Astrocyte of the hippocampus (primary cell): ENCODE measurements at places on chromosomes 6 and 20.

- DNase-seq: no peak
Measured at GRCh38 chr20:17928211-17928611, 40.4 kb downstream of the SNX5 start.

DNA sequence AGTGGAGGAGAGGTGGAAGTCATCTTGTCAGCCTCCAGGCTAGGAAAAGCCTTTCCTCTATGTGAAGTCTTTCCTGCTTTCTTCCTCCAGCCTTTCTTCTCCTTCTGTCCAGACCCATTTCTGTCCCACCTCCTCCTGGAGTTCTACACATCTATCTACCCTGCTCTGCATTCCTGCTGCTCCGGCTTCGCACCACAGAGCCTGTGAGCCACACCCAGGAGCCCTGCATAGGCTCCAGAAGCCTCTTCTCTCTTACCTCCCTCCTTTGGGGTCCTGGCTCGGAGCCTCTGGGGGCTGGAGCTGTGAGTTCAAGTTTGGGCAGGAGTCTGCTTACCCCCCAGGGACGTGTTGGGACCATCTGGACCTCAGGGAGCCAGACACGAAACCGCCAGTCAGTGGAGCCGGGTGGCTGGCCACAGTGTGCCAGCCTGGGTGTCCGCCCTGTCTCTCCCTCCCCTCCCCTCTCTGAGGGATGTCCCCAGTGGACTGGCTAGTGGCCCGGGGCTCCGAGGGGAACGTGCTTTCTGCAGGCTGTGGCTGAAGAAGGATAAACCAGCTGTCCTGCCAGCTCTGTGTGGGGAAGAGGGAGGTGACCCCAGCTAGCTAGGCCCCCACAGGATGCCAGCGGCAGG is 99.2 kb downstream of the VEGFA start:
- no peak for DNase-seq

- peak; percentile 89 for DNase-seq
Measured at GRCh38 chr6:52570291-52570700, 6.6 kb downstream of the TRAM2 start.

GRCh38 chr20:5945963-5946362 is 4.4 kb downstream of the TRMT6 start:
- peak; percentile 7 for DNase-seq

DNA sequence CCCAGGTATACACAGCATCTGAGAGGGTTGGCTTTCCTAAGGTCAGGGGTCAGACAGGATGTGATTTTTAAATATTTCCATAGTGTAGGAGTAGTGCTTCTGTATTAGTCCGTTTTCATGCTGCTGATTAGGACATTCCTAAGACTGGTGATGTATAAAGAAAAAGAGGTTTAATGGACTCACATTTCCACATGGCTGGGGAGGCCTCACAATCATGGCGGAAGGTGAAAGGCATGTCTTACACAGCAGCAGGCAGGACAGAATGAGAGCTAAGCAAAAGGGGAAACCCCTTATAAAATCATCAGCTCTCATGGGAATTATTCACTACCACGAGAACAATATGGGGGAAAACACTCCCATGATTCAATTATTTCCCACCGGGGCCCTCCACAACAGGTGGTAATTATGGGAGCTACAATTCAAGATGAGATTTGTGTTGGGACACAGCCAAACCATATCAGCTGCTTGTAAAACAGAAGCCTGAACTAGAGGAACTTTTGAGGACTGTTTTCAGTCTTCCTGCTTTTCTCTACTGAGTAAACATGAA is 91.0 kb upstream of the MEI4 start:
- peak; percentile 1 for DNase-seq

DNA sequence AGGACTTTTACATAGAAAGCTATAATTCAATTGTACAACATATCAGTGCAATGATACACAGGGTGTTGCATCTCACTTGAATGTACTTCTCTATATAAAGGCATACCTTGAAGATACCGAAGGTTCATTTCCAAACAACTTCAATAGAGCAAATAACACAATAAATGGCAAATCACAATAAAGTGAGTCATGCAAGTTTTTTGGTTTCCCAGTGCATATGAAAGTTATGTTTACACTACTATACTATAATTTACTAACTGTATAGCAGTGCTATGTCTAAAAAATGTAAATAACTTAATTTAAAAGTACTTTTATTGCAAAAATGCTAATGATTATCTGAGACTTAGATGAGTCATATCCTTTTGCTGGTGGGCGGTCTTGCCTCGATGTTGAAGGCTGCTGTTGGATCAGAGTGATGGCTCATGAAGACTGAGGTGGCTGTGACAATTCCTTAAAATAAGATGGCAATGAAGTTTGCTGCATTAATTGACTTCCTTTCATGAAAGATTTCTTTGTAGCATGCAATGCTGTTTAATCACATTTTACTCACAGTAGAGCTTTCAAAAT is 188.8 kb downstream of the TASP1 start:
- DNase-seq: no peak

DNA sequence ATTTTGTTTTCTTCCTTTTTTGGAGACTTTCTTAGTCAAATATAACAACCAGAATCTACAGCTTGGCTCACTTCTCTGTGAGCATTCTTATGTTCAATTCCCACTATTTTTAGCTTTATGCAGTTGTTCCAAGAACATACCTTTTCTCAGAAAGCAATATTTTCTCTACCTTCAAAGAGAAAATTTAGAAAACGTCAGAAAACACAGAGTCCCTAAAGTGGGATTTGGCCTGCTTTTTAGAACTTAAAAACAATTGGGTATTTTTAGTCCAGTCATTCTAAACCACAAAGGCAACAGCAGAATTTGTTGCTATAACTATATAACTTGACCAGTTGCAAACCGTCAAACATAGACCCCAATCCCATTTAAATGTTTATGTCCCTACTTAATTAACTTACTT is 133.1 kb downstream of the MOXD1 start:
- DNase-seq: no peak

GRCh38 chr20:46488451-46488850 is 24.9 kb downstream of the ZNF334 start:
- DNase-seq: no peak

DNA sequence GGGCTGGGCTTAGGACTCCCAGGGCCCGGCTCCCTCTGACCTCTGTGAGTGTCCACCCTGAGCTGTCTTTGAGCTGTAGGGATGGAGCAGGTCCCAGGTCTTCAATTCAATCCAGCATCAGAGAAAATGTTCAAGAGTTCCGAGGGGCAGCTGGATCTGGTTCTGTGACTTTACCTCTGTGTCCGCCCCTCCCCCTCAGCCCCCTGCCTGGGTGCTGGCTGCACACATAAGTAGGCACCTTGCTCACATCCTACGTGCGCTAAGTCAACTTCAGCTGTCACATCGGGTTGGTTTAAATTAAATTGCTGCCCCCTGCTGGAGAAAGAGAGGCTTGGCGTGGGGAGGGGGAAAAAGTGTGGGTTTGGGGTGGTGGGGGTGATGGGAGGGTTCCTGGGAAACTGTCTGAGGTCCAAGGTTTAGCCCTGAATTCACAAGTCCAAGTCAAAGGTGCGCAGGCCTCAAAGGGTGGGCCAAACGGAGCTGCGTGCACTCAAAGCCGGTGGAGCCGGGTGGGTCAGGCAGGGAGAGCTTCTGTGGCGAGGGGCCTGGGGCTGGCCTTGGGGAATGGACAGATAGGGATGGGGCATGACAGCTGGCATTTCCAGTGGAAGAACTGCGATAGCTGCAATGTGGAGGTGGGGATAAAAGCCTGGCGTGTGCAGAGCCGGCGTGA is 3.0 kb downstream of the WFDC5 start:
- no peak for DNase-seq

- no peak for DNase-seq
Measured at GRCh38 chr6:124512431-124512830, 449.8 kb upstream of the RNF217 start.

DNA sequence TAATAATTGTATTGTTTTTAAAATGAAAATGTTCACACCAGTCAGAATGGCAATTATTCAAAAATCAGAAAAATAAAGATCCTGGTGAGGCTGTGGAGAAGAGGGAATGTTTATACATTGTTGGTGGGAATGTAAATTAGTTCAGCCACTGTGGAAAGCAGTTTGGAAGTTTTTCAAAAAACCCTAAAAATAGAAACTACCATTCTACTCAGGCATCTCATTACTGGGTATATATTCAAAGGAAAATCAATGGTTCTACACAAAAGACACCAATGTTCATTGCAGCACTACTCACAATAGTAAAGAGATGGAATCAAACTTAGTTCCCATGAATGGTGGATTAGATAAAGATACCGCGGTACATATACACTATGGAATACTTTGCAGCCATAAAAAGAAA is 461.5 kb upstream of the ADGRB3 start:
- DNase-seq: peak; percentile 49

DNA sequence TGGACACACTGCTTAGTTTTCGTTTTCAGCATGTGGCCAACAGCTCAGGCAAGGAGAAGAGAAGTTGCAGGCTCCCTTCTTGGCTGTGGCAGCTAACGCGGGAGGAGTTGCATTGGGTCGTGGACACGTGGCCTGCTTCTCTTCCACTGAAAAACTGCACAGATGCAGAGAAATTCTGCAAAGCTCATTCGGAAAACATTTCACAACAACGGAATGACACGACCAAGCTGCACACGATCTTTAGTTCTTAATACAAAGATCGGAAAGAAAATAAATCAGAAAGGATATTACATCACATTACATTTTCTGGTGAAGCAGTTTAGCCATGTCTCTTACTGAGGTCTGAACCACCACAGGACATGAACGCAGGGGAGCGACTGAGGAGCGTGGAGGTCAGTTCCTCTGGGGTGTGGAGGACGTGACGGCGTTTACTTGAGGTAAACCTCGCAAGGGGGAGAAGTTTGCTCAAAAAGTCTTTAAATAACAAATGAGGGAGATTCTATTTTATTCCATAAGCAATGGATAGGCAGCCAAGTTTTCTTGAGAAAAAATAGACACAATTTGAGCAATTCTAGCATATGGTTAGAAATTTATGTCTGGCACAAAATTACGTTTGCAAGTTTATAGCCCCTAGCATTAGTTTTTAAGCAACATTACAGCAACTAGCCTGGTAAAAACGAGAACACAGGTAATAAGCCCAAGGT is 178.3 kb downstream of the THBS2 start:
- no peak for DNase-seq

GRCh38 chr6:106747139-106747538 is 117.8 kb downstream of the QRSL1 start:
- DNase-seq: no peak

DNA sequence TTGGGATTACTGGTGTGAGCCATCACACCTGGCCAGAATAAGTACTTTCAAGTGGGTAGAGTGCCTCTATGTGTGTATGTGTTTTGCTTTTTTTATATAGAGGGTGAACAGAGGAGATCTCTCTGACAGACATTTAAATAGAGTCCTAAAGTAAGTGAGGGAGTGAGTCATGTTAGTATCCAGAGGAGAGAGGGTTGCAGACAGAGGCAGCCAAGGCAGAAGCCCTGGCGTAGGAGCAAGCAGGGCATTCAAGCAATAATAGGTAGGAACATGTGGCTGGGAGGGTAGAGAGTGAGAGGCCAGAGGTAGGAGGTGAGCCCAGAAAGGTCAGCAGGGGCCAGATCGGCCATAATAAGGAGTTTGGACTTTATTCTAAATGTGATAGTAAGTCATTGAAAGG is 48.9 kb downstream of the PHF20 start:
- DNase-seq: peak; percentile 64

GRCh38 chr20:11780765-11781369 is 136.8 kb upstream of the BTBD3 start:
- no peak for DNase-seq

- DNase-seq: no peak
Measured at GRCh38 chr6:44572346-44572745, 184.8 kb downstream of the CDC5L start.

DNA sequence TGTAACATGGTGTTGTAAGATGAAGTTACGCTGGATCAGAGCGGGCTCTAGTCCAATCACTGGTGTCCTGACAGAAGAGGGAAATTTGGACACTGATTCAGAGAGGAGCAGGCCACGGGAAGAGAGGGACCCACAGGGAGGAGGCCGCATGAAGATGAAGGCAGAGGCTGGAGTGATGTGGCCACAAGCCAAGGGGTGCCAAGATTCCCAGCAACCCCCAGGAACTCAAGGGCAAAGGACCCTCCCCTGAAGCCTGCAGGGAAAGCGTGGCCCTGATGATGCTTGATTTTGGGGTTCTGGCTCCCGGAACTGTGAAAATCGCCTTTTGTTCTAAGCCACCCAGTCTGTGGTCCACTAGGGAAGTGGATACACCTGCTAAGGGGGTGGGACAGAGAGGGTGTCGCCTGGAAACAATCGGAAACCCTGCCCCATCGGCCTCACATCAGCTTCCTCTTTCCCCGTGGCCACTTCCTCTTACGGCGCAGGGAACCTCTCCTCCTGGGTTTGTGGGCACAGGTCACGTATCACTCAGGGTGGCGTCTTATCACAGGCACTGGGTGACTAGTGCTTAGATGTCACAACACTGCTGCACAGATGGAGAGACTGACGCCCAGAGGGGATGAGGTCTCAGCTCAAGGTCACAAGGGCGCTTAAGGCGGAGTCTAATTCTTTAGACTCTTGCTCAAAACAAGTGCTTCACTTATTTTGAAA is 58.0 kb downstream of the SULF2 start:
- DNase-seq: no peak

DNA sequence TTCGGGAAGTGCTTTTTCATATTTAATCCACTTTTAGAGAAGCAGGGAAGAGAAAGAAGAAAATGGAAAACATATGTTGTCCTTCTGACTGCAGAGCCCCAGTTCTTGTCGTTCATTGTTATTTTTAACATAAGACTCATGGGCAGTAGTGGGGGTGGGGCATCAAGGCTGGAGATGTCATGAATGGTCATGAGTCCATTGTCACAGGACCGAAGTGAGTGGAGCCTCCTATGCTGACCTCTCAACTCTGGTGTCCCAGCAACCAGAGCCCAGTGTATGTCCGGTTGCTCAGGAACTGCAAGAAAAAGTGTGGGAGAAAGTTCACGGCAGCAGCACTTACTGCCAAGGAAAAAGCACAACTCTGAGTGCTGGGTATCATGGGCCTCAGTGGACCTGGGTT is 108.6 kb downstream of the BANF2 start:
- no peak for DNase-seq

GRCh38 chr20:36117638-36118037 is 36.9 kb upstream of the EPB41L1 start:
- DNase-seq: no peak

DNA sequence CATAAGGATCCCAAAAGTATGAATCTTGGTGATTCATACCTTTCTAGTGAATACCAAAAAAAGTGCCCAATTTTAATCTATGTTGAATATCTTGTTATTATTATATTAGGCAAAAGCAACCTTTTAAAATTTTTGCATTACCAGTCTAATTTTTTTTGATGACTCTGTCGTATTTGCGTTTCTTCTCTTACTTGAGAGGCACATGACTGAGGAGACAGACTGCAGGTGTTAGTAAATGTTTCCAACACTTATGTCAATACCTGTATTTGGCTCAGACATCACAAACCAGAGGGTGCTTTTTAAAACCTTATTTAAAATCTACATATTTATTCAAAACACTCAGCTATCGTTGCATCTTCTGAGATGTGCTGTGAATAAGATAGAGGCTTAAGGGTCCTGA is 27.1 kb downstream of the ID4 start:
- no peak for DNase-seq

- no peak for DNase-seq
Measured at GRCh38 chr6:107561306-107561705, 71.4 kb downstream of the SOBP start.
